Activated T-cell treated with anti-CD3 and anti-CD28 coated beads for 24 hours (primary cell): ENCODE measurements at places on chromosomes 4 and X.

- DNase-seq = no peak
Observed at GRCh38 chr4:188012426-188012945, 16.9 kb downstream of the ZFP42 start.

DNA sequence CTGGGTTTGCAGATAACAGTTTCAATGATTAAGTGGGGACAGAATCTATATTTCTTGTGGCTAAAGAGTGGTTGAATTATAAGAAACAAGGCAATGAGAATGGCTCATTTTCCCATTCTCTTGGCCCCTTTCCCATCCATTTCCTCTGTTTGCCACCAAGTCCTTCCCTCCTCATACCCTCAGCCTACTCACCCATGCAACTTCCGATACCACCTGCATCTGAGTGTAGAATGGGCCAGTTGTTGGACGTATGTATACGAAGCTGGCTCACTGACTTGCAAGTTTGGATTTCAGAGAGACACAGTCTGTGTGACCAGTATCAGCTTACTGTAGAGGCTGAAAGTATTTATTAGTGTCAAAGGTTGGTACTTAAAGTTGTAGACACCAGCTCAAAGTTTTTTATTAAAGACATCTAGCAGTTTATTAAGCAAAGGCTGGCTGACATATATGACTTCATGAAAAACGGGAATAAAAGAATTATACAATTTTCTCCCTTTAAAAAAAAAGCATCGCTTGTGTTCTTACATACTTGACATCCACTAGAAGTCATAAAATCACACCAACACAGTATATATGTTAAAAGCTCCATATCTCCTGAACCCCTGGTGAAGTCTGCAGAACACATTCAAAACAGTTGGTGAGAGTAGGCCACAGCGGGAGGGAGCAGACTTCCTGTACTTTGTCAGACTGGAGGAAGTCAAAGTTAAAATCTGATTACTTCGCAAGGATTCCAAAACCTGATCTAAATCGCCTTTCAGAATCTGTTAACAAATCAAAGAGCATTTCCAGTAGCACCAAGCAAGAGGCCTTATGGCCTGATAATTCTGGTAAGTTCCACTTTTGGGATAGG lies 22.4 kb upstream of the STIM2 start:
- DNase-seq = no peak

DNA sequence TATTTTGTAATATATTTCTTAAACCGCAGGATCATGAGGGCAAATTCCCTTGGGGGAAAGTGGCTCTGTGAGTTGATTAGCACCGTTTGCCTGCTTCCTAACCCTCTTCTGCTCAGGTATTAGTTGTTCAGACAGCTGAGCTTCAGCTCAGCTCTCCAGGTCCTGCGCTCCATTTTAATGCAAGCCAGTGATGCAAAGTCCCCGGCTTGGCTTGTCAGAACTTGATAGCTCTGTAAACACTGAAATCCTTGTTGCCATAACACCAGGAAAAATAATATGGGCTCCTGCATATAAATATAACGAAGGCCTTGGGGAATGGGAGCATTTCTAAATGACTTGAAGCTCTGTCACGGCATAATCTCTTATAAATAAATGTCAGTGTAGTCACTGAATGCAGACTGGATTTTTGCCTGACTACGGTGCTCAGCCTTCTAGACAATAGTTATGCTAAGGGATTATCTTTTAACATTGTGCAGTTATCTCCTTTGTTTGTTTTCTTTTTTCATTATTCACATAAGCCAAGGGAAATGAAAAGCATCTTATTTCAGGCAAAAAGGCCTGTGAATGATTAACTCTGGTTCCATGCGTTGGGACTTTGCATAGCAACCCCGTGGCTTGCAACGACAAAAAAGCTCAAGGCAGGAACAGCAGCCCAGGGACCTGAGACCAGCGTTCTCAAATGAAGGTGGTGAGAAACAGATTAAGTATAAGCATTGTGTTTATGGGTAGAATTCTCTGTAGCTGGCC lies 253.2 kb downstream of the SPRY1 start:
- DNase-seq = no peak

DNA sequence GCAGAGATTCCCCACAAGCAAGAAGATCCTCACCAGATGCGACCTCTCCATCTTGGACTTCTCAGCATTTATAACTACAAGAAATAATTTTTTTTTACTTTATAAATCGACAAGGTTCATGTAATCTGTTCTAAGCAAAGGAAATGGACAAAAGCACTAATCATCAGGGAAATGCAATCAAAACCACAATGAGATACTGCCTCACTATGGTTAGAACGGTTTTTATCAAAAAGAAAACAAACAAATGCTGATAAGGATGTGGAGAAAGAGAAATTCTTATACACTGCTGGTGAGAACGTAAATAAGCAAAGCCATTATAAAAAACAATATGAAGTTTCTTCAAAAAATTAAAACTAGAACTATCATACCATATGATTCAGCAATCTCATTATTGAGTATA lies 1382.6 kb downstream of the ARAP2 start:
- DNase-seq = no peak

GRCh38 chrX:47902161-47902560 lies 65.5 kb downstream of the ZNF81 start:
- DNase-seq = no peak

- peak; percentile 66 for DNase-seq
Observed at GRCh38 chr4:663438-664428, 10.3 kb downstream of the ATP5ME start.

GRCh38 chr4:147580396-147580795 lies 36.8 kb upstream of the TMEM184C start:
- no peak for DNase-seq

DNA sequence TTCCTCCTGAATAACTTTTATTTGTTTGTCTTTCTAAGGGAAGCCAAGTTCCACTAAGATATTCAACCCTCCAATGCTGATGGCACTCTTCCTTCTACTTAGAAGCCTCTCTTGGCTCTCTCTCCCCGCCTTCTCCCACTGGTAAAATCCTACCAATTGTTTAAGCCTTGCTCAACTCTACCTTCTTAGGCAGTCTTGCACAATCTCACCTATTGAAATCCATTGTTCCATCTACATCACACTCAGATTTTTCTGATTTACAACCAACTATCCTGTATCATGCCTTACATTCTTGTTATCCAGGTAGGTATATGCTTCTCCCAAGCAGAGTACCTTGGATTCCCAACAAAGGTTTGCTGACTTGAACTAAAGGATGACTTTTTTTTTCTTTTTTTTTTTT lies 69.1 kb downstream of the NR3C2 start:
- DNase-seq = no peak

GRCh38 chr4:147284935-147285334 lies 196.0 kb upstream of the EDNRA start:
- no peak for DNase-seq

- no peak for DNase-seq
Observed at GRCh38 chr4:112946127-112946526, 103.3 kb upstream of the ANK2 start.

DNA sequence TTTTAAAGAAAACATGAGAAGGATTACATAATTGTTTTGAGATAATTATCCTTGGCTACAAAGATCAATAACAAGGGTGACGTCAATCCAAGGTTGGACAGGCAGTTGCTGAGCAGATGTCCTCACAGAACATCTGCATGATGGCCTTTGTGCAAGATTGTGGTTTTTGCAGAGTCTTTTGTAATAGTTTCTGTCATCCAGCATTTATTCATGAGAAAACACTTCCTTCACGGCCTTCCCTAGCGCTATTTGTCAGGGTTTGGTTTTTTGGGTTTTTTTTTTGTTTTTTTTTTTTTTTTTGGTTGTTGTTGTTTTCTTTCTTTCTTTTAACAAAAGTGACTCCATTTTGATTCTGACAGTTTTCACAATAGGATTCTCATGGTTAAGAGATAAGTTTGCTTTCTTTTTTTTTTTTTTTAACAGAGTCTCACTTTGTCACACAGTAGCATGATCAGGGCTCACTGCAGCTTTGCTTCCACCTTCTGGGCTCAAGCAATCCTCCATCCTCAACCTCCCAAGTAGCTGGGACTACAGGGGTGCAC lies 31.5 kb upstream of the ELF2 start:
- DNase-seq = no peak

GRCh38 chrX:140756941-140757340 lies 47.4 kb downstream of the LINC00632 start:
- DNase-seq = no peak

GRCh38 chr4:11338956-11339782 lies 89.5 kb downstream of the HS3ST1 start:
- no peak for DNase-seq

- DNase-seq = no peak
Observed at GRCh38 chrX:133005042-133005441, 46.6 kb upstream of the HS6ST2 start.

- no peak for DNase-seq
Observed at GRCh38 chr4:78227411-78228057, 170.4 kb downstream of the FRAS1 start.

- DNase-seq = no peak
Observed at GRCh38 chrX:141668371-141668770, 30.2 kb downstream of the SPANXD start.

DNA sequence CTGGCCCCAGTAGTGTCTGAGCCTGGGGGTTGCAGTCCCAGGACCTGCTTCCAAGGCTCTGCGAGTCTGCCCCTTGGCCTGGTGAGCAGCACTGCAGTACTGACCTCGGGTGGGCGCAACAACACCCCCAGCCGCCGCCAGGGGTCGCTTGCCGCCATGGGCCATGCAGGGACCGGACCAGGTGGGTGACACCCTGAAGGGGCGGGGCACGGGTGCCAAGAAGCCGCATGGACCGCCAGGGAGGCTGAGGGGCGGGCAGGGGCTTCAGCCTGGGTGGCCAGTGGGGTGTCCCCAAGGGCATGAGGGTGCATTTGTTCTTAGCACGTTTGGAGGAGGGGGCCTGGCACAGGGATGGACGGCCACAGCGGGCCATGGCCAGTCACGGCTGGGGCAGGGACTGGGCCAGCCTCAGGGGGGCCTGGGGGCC lies 25.0 kb downstream of the TACC3 start:
- DNase-seq = peak; percentile 76

DNA sequence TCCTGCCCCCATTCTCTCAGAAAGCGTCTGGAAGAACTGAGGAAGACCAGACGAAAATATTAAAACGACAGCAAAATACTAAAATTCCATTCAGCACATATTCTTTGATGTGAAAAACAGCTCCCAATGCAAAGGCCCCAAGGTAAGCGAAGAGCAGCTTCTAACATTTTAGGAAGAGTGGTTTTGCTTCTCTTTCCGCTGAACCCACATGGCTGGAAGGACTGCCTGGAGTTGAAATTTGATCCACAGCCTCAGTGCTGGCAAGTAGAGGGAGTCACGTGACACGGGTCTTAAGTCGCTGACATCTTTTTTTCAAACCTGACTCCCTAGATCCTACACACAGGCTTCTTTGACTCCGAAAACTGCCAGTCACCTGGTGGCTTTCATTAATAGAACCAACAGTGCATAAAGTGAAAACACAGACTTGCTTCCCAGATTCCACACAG lies at the start of gene FAM13A:
FAM13A (minus strand) TSS at position 233 of the 446 bp plus-strand sequence; CDS start at position 12, 221 bp downstream.
- DNase-seq = no peak

GRCh38 chr4:24174602-24175001 lies 284.8 kb upstream of the PPARGC1A start:
- no peak for DNase-seq

DNA sequence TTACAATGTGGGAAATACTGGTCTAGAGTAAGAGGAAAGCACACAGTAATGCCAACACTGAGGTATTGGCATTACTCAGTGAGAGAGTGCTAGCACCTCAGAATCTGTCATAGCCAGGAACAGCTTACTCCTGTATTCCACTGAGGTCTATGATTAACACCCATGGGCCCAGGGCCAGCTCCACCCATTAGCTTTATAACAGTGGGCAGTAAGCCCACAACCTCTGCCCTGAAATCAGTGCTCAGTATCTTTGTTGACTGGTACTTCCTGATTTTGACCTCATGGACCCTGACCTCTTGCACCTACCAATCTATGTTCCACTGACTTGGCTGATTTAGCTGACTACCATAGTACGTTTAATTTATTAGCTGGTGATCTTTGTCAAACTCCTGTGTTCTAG lies 56.1 kb downstream of the LANCL3 start:
- DNase-seq = no peak

GRCh38 chr4:125433453-125433852 lies 118.7 kb downstream of the FAT4 start:
- DNase-seq = no peak

- no peak for DNase-seq
Observed at GRCh38 chr4:137471461-137471860, 60.8 kb downstream of the PCDH18 start.

GRCh38 chr4:6193399-6193798 lies 7.0 kb downstream of the JAKMIP1 start:
- DNase-seq = no peak

DNA sequence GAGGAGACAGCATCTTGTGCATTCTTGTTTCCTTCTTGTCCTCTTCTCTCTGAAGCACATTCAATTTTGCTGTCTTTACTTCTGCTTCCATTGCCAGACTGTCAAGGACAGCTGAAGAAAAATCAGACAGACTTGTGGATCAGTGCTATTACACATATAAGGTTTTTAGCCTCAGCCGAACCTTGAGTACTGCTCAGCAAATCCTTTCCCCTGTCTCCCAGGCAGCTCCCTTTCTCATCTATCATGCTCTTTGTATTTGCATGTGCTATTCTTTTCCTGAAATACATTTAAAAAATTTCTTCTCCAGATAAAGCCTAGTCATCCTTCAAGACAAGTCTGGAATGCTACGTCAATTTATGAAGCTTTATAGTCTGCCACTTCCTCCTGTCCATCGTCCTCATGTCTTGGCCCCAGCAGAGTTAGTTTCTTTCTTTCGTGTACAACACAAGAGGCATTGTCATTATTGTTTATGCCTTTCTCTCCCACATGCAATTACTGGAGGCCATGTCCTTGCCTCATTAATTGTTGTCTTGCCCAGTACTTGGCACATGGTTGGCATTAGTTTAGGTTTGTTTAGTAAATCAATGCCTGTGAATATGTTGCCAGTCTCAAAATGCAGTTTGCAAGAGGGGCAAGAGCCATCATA lies 45.1 kb downstream of the ADGRL3 start:
- DNase-seq = no peak

DNA sequence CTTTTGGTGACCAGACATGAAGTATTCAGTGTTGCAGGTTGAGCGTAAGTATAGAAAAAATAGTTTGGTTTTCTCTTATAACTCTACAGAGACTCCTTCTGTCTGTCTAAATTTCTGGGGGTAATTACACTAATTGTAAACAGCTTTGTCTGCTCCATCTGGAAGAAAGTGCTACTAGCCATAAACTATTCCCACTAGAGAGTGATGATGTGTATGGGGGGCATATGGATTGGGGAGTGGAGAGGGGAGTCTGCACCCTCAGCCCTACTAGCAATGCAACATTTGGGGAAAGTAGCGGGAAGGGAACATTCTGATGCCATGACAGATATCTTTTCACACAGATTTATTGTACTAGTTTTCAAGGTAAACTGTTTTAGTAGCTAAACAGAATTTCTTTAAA lies 549.7 kb downstream of the TRIML1 start:
- DNase-seq = no peak
